Activated CD8-positive, alpha-beta memory T cell treated with anti-CD3 and anti-CD28 coated beads for 1 hour (primary cell): ENCODE measurements at places on chromosomes 1 and 21.

DNA sequence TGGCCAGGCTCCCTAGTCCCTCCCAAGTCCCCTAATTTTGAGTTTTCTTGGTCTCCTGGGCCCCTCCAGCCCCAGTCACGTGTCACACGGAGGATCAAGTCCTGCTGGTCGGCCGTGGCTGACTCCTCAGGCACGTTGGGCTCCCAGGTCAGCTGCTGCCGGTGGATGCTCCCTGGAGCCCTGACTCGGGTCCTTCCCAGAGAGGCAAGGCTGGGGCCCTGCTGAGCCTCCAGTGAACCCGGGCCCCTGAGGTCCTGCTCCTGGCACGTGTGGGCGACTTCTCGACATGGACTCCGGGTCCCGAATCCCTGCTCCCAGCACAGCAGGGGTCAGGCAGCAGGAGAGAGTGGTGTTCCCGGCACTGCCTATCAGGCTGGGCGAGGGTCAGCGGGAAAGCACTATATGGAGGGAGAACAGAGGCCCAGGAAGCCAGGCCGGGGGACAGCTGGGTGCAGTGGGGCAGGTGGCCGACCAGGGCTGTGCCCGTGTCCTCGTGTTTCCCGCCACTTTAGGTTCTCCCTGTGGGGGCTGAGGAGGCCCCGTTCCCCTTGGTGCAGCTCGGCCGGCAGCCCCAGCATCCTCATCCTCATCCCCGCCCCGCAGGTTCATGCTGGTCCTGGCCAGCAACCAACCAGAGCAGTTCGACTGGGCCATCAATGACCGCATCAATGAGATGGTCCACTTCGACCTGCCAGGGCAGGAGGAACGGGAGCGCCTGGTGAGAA lies 13.2 kb downstream of the TMEM240 start:
- no peak for DNase-seq

DNA sequence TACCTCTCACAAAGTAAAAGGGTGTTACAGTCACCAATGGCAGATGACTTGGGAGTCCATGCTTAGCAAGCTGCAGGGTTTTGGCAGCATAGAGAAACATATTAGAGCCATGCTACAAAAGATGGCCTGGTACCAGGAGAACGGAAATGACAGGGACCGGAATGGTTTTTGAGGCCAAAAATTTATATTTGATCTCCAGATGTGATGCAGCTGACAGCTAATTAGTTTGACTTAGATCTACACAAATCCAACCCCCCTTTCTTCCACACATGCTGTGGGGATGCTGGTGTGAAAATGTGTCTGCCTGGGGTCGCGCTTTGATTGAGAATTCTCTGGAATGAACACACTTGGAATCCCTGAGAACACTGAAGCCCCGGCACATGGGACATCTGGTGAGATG lies 26.5 kb downstream of the SYF2 start:
- DNase-seq: no peak

DNA sequence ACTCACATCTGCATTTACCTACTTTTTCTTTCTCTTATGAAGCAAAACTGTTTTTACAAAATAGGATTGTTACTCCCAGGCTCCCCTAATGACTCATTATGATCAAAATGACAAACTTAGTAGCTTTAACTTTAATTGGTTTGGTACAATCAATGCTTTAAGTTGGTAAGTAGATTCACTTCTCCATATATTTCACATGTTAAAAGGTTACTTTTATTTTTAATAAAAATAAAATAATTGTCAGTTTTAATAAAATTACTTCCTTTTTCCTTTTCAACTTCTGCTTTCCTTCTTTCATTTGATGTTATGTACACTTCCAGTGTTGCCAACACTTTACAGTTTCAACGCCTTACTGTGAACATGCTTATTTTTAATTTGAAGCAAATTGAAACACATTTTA lies 477.6 kb downstream of the SETD4 start:
- no peak for DNase-seq

DNA sequence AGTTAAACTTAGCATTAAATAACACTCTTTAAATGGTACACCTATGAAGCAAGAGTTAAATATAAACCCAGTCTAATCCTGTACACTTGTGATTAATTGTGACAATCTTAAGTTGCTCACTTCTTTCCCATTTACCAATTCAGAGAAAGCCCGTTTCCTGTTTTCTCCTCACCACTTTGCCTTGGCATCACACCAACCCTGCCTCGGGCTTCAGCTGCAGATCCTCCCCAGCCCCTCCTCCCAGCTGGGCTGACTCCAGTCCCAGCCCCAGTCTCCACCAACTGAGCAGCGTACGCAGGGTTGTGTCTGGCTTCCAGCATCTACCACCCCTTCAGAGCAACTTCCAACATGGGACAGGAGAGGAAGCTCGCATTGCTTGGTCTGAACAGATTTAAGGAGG lies 4.1 kb downstream of the PYCR2 start:
- no peak for DNase-seq

- no peak for DNase-seq
Observed at GRCh38 chr1:79271759-79272158, 265.2 kb upstream of the ADGRL4 start.

- DNase-seq: no peak
Observed at GRCh38 chr1:200819726-200820125, 53.1 kb upstream of the GPR25 start.

DNA sequence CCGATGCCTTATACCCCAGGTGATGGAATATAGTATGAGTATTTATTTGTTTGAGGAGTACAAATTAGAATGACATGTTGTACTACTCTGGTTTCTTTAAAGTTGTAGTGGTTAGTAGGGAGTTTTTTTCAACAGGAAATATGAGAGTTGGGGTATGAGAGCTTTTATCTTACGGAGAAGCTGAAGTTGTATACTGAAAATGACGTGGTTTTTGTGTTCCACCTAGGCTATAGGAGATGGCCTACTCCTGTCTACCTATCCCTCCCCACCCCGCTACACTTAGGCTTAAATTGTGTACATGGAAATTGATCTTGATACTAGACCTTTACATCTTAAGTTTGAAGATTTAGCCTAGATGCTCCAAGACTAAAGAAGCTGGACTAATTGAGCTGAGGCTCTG lies 6.8 kb upstream of the HAX1 start:
- DNase-seq: no peak

- DNase-seq: no peak
Observed at GRCh38 chr1:170967042-170967910, 31.9 kb downstream of the MROH9 start.

GRCh38 chr1:34113362-34113761 lies 51.7 kb downstream of the CSMD2 start:
- no peak for DNase-seq

- no peak for DNase-seq
Observed at GRCh38 chr21:44071359-44072104, 35.7 kb upstream of the PWP2 start.

DNA sequence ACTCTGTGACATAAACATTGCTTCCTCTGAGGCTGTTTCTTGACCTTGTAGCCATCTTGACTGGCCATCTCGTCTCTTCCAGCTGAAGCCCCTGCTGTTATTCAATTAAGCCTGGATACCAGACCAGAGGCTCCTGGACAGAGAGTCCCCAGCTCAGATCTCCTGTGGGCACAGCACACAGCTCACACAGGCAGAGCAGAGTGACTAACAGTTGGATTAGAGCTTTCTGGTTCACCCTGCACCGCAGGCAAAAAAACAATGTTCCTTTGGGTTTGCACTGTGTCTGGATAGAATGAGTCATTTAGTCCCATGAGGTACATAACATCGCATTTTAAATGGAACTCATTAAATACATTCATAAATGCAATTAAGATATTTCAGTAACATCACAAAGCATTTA lies 33.4 kb upstream of the USH2A start:
- no peak for DNase-seq

DNA sequence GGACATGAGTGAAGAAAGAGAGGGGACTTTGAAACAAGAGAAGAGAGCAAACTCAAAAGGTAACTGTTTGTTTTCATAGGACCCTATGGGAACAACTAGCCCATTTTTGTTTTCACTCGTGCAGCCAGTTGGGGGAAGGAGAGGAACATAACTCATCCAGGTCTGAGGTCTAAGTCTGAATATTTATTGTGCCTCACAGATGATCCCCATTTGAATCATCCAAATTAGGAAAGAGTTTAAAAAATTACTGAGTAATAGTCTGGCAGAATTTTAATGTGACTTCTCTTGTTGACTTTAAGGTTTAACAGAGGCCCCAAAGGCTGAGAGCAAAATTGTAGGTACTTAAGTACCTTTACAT lies 10.4 kb upstream of the TSPAN2 start:
- no peak for DNase-seq

DNA sequence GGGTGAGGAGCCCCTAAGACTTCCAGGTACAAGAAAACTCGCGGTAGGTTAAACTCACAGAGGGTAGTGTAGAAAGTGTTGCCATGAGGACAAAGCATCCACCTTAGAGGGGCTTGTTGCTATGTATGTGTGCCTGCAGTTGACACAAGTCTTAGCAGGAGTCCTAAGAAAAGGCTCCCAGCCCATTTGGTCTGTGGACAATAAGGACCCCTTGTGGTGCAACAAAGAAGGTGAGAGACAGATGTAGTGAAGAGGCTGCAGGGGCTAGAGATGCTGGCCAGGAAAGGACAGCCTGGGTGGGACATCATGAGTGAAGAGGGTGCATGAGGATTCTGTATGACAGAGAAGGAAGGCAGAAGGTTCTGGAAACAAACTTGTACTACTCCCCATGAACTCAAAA lies 36.3 kb upstream of the IL10 start:
- no peak for DNase-seq

GRCh38 chr1:27605796-27606707 lies 2.1 kb upstream of the AHDC1 start:
- DNase-seq: no peak

- no peak for DNase-seq
Observed at GRCh38 chr1:202642619-202643291, 67.5 kb downstream of the SYT2 start.

DNA sequence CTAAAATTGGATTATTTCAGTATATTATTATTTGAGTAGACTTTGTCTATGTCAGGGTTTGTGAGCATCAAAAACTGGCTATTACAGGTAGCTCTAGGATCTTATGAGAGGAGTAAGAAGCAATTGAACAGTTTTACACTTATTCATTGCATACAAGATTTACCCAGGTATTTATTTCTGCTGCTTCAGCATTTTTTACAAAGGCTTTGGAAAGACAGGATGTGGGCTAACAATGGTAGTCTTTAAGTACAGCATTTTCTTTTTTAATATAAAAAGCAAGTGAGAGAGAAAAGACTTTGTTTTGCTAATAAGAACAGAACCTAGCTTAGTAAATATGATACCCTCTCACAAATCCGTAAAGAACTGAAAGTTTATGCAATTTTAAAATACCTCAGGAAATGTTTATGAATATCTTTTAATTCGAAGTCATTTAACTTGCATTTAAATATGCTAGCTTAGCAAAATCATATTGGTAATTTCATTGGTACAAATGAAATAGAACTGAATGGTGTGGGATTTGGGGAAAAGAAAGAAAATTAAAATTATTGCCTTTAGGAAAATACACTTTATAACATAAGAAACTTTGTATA lies 32.1 kb upstream of the RGS18 start:
- DNase-seq: no peak

- DNase-seq: no peak
Observed at GRCh38 chr1:33735624-33736023, 128.3 kb upstream of the HMGB4 start.

- no peak for DNase-seq
Observed at GRCh38 chr1:185843297-185843869, 109.2 kb downstream of the HMCN1 start.

GRCh38 chr1:76562292-76562691 lies 305.0 kb upstream of the ST6GALNAC5 start:
- no peak for DNase-seq

- no peak for DNase-seq
Observed at GRCh38 chr1:151839457-151840403, at the start of gene C2CD4D. Gene C2CD4D (minus strand): TSS chr1:151839820. CDS start chr1:151838989, 831 bp downstream.

DNA sequence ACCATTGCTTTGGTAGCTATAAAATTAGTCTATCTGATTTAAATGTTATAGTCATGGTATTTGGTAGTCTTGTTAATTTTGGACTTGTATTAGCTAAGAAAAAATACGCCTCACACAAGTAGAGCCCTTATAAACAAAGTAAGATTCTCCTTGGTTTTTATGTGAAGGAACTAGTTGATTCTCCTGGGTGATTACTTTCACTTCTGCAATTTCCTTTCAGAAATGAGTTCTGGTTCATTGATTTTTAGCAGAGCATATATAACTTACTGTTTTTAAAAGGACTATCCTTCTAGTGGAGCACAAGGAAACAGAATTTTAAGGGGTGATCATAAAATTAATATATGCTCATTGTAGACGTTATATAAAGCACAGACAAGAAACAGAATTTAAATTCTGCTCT lies 120.1 kb downstream of the BACH1 start:
- no peak for DNase-seq

- no peak for DNase-seq
Observed at GRCh38 chr1:244712669-244713068, 59.7 kb downstream of the DESI2 start.

GRCh38 chr1:180238675-180239074 lies 8.6 kb downstream of the LHX4 start:
- no peak for DNase-seq

GRCh38 chr1:172254521-172255222 lies 165.8 kb upstream of the C1orf105 start:
- DNase-seq: no peak

GRCh38 chr1:180033390-180033789 lies 78.8 kb downstream of the CEP350 start:
- no peak for DNase-seq

- DNase-seq: no peak
Observed at GRCh38 chr1:192763243-192763642, 45.6 kb upstream of the RGS2 start.

DNA sequence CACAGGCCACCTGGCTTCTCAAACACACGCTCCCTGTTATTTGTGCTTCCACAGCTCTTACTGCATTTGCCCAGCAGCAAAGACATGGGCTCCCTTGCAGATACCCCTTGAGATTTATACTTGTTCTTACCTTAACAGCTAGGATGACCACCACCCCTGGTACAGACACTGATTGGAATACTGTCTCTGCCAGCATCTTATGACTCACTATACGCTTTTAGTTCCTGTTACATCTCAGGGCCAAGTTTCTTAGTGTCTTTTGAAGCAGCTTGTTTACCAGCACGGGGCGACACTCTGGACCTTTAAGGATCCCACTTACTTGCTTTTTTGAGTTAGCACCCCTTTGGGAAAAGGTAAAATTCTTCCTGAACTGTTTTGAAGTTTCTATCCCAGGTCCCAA lies 874.8 kb downstream of the KCNT2 start:
- no peak for DNase-seq

DNA sequence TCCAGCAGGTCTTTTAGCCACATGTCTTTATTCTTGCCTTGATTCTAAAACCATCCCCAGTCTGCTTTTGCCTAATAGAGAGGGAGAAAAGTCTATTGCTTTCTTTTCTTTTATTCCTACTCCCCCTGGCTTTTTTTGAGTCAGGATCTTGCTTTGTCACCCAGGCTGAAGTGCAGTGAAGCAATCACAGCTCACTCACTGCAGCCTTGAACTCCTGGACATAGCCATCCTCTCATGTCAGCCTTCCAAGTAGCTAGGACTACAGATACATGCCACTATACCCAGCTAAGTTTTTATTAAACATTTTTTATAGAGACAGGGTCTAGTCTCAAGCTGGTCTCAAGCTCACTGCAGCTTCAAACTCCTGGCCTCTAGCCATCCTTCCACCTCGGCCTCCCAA lies 72.5 kb upstream of the PAXBP1 start:
- DNase-seq: no peak
